ENCODE measurements at places on chromosomes 6 and 20.
A peak's percentile ranks its signal among the peaks of the same experiment; 100 is the strongest.

- no peak for DNase-seq
Measured at GRCh38 chr6:24584382-24584720, 61.6 kb downstream of the KIAA0319 start.

- no peak for DNase-seq
Measured at GRCh38 chr6:52081237-52081636, 6.2 kb downstream of the PKHD1 start.

GRCh38 chr20:23161968-23162696 is 76.0 kb upstream of the CD93 start:
- DNase-seq, result no peak

DNA sequence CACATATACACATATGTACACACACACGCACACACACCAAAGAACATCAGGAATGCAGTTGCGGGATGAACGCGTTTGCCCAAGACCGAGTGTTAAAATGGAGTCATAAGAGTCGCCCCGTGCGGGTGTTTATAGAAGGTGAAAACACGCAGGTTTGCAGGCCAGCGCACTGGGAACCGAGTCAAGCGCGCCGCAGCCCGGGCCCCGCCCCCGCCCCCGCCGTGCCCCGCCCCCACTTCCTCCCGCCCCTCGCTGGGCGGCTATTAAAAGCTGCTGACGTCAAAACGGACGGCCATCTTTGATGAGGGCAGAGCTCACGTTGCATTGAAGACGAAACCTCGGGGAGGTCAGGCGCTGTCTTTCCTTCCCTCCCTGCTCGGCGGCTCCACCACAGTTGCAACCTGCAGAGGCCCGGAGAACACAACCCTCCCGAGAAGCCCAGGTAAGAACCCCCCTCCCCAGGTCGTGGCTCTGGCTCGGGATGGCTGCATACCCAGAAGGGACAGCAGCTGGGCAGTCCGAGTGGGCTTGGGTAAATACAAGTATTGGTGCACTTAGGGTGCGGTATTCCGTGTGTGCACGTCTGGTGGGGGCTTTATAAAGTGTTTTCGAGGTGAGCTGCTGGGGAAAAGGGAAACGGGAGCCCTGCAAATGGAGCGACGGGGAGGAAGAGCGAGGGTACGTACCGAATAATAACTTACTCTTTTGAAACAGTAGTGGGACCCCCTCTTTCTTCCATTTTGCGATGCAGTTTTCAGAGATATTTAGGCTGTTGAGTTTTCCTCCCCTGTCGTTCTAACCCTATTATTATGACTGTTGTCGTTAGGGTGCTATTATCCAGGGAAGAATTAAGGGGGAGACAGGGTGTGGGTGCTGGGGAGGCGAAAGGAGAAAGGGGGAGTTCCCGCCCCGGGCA is at the start of gene SNAP25:
TSS of gene SNAP25 (plus strand) at position 295 of the 916 bp plus-strand sequence. CDS start 56,662 bp downstream, outside the sequence.
- no peak for DNase-seq

DNA sequence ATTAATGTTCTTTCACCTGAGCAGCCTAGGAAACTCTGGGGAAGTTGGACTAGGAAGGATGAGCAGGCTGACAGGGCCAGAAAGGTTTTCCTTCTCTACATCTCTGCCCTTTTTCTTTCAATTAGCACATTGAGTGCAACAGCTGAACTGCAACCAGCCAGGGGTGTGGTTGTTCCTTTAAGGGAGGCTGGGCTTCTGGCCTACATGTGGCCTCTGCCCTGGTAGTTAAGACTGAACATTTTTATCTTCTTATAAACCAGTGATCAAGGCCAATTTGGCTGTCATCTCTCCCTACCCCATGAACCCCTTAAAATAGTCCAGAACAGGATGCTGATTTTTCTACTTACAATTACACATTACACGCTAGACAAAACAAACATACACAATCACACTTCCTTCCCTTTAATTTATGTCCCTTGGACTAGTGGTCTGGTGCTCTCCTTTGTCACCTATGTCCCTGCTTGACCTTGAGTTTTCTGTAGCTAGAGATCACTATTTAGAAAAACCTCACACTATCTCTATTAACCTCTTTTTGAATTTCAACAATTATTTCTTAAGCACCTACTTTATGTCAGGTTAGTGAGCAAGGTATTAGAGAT is 60.3 kb downstream of the RNF217 start:
- no peak for DNase-seq

DNA sequence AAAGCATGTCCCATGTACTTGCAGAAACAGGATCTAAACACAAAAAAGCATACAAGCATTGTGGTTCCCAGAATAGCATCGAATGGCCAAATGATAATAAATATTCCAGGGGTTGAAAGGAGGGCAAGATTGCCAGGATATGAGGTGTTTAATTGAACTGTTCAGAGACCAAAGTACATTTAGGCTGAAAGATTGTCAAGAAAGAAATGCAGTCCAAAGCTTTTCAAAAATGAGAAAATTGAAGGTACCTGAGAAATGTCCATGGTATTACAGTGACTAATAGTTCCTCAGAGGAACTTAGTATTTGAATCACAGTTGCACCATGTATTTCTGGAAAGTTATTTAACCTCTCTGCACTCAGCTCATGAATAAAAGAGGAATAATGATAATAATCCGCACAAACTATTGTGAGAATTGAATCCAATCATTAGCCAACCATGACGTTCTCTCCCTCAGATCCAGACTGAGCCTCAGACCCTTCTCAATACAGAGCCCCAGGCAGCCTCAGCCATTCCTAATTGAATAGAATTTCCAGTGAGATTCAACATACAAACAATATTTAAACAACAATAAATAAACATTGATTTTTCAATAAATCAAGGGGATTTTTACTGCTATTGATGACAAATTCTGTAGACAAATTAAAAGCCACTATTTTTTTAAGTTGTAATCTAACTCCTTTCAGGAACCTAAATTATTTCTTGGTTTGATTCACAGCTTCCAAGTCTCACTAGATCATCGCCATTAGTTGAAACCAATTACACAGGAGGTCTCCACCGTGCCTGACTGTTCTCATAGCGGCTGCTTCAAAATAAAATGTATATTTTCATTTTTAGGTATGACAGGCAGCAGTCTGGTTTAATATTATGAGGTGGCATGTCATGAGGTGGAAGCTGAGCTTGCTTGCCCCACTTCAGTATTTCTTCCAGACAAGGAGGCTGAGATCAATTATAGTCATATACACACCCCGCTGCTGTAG is 144.3 kb upstream of the TENT5A start:
- no peak for DNase-seq

- DNase-seq, result no peak
Measured at GRCh38 chr6:16949716-16950115, 152.1 kb upstream of the STMND1 start.

- peak; percentile 25 for DNase-seq
Measured at GRCh38 chr20:2946988-2947961, 74.0 kb downstream of the PTPRA start.

- DNase-seq, result no peak
Measured at GRCh38 chr6:137167702-137168377, 5.6 kb downstream of the IL22RA2 start.

- DNase-seq, result no peak
Measured at GRCh38 chr6:134549854-134550253, 231.9 kb upstream of the SGK1 start.

DNA sequence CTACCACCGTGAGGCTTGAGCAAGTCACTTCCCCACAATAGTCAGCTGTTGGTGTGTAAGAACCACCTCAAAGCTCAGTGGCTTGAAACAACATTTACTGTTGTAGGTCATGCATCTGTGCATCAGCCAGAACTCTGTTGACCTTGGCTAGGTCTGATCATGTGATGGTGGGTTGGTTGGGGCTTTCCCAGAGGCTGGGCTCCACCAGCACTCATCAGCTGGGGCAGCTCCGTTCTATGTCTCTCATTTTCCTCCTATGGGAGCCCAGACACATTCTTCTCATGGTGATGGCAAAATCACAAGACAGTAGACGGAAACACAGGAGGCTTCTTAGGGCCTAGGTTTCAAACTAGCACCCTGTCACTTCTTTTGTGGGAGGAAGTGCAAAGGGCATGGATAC is 42.8 kb upstream of the PSMF1 start:
- no peak for DNase-seq

DNA sequence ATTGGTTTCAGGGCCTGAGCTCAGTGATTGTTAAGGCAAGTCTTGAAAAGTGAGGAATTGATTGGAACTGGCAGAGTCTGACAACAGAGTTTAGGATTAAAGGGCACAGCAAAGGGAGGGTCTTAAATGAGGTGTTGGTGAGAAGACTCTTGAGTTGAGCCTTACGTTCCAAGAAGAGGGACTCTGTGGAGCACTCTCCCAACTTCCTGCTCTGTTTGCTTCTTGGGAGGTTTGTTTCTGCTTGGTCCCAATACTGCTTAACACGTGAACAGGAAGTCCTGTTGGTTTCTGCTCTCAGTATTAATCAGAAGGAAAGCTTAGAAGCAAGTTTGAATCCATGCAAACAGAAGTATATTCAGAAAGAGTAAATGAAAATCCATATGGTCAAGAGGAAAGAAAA is 15.6 kb upstream of the SYNDIG1 start:
- DNase-seq, result no peak

GRCh38 chr20:37915800-37916570 is 13.1 kb downstream of the VSTM2L start:
- DNase-seq, result no peak

- peak; percentile 61 for DNase-seq
Measured at GRCh38 chr6:31660381-31661261, at the start of gene C6orf47. C6orf47 (minus strand) TSS chr6:31660778; CDS start chr6:31659947, 831 bp downstream.

DNA sequence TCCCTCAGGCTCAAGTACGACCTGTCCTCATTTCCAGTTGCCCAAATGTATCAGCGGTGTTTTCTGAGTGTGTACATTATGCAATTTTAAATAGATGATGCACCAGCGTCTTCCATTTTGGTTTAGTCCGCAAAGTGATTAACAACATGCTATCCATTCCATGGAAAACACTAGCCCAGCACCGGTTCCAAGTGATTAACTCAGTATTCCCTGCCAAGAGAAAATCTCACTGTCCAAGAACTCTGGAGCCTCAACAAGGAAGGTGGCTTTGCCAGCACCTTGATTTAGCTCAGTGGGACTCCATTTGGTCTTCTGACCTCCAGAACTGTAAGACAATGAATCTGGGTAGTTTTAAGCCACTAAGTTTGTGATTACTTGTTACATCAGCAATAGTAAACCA is 107.2 kb downstream of the FOXC1 start:
- no peak for DNase-seq

DNA sequence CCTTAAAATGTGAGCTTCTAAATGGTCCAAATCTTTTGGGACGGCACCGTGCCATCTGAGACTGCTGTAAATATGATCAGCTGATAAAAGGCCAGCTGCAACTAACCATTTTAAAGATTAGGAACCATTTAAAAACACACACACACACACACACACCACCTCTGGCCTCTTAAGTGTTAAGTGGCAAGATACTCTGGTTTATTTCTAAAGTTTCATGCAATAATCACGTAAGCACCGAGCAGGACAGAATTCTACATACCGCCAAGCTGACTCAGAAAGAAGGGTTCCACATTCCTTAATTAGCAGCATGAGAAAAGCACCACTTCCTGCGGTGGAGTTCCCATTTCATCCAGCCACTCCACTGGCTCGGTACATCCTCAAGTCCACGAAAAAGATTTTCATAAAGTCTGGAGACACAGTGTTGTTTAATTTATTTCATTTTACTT is 17.8 kb upstream of the ZNF217 start:
- DNase-seq, result no peak

DNA sequence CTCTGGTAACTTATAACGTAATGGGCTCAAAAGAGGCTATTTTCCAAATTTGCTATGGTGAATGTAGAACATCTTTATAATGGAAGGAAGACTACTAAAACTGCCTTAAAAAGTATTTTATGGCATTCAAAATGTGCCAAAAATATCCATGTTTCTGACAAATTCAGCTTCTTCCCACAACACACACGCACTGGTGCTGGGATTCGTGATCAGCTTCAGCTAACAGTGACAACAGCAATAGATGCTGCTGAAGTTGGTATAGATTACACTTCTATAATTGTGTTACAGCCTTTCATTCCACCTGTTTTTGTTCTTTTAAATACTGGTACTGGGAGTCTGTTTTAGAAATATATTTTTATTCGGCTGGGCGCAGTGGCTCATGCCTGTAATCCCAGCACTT is 19.0 kb downstream of the NUDT3 start:
- no peak for DNase-seq

GRCh38 chr6:106564476-106564875 is 64.8 kb downstream of the RTN4IP1 start:
- DNase-seq, result no peak

- peak; percentile 2 for DNase-seq
Measured at GRCh38 chr20:44264287-44264686, 17.2 kb downstream of the GDAP1L1 start.

DNA sequence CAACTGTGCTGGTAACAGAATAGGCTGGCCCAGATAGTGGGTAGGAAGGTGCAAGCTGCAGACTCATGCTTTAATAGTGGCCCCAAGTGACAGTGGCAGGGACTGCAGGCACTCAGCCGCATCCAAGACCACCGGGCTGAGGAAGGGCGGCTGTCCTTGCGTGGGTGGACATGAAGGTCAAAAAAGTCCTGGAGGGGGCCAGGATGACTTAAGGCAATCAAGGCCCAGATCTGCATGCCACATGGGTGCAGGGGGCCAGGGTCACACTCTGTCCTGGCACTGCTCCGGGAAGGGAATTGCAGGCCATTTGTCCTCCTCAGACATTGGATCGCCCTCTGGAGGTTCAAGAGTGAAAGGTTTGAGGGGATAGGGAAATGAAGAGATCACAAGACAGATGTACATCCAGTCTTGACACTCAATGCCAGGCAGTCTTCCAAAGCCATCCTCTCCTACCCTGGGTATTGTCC is 10.4 kb upstream of the VNN2 start:
- DNase-seq, result peak; percentile 63

GRCh38 chr6:29938746-29939508 is 3.4 kb upstream of the HLA-A start:
- no peak for DNase-seq

- no peak for DNase-seq
Measured at GRCh38 chr20:57396984-57397692, 5.9 kb downstream of the RBM38 start.

Data from AML-193 (cell line).